ENCODE measurements at places on chromosomes 7 and 10.

DNA sequence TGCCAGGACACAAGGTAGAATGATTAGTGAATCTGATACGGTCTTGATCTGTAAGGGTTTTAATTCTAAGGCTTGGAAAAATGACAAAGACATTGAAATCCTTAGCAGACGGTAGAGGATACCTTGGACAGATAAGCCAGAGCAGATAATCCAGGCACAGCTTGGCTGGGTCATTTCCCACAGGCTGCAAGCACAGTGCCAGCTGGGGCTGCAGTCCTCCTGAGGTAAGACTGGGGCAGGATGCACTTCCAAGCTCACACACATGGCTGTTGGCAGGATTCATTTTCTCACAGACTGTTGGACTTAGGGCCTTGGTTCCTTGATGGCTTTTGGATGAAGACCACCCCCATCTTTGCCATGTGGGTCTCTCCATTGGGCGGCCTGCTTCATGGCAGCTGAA lies 63.2 kb upstream of the BMPER start:
- no peak for DNase-seq

- no peak for DNase-seq
These were observed 130.1 kb downstream of the COBL start for GRCh38 chr7:51186531-51186930.

- DNase-seq, result no peak
These were observed 4.6 kb upstream of the NOM1 start for GRCh38 chr7:156944876-156945275.

DNA sequence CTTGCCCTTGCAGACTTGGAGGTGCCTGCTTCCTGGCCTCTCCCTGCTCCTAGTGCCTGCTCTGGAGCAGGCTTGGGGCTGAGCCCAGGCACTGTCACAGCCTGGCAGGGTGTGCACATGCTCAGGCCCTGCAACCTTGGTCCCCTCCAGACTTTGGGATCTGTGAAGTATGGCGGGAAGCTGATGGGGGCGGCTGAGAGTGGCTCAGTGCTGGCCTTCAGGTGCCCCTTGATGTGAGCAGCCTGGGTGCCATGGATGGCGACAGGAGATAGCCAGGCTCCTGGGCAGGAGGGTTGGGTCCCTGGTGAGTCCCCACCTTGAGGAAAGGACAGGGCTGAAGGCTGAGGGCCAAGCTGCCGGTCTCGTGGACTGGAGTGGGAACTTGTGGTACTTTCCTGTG lies 700.4 kb upstream of the KCND2 start:
- no peak for DNase-seq

DNA sequence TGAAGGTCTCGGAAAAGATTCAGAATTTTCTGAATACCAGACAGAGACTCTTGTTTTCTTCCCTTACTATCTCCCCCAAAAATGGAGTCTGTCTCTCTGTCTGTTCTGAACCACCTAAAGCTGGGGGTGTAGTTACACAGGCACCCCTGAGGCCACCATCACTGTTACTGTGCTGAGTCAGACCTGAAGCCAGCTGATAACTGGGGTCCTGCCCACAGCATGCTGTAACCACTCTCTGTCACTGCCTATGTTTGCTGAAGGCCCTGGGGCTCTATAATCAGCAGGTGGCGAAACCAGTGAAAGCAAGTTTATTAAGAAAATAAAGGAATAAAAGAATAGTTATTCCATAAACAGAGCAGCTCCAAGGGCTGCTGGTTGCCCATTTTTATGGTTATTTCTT lies 575.2 kb upstream of the POT1 start:
- DNase-seq, result no peak

DNA sequence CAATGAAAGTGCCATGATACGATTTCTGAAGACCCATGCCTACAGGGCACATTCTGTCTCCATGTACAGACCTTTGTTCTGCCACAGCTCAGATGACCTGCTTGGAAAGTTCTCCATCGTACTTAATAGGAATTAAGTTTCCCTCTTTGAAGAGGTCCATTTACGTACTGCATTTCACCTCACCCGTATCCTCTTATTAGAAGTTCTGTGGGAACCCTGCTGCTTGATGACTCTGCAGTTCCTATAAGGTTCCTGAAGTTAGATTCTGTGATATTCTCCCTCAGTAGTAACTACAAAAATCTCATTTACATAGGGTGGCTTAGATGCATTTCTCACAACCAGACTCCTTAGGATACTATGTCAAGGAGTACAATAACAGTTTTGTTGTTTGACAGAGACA lies 50.9 kb downstream of the MINDY3 start:
- no peak for DNase-seq

DNA sequence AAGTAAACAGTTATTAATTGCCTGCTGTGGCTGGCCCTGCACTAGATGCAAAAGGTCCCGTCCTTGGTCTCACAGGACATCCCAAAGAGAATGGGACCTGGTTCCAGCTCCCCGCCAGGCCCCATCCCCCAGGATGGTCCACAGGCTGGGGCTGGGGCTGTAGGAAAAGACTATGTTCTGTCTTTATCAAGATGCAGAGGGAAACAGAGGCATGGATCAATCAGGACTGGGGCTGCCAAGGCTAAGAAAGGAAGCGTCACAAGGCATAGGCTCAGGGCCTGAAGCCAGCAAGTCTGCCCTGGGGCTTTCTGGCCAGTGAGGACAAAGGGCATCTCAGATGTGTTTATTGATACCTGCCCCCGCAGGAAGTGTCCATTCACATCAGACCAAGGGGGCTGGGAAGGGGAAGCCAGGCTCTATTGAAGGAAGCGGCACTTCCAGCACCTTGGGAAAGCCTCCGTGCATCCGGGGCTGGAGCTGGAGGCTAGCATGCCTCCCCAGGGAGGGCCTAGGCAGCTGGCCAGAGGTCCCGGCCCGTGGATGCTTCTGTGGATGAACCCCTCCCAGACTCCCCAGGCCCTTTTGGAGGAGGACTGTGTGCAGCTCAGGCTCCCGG lies 5.8 kb downstream of the VSIR start:
- peak; percentile 81 for DNase-seq

DNA sequence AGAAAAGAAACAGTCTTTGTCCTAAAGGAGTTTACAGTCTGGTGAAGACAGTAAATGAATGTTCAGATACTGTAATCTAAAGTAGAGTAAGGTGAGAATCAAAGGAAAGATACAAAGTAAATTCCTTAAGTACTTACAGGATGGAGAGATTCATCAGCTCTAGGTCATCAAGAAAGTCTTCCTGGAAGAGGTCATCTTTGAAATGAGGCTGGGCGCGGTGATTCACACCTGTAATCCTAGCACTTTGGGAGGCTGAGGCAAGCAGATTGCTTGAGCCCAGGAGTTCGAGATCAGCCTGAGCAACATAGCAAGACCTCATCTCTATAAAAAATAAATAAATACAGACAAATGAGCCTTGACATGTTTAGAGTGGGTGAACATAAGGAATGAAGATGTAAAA lies 18.3 kb downstream of the FHIP2A start:
- DNase-seq, result no peak

DNA sequence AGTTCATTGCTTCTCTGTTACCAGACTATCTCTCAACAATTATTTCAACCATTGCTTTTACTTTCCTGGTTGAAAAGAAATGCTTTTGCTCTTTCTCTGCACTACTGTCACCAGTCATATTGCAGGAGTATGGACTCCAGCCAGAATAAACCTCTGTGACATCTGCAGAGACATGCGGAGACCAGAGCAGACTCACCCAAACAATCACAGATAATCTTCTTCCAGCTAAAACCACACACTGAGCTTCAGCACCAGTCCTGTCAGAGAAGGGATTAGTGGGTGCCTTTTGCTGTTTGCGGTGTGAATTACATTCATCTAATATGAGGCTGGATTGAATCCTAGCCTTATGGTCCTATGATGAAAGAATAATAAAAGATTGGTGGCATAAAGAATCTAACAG lies 258.6 kb downstream of the CNTNAP2 start:
- no peak for DNase-seq

DNA sequence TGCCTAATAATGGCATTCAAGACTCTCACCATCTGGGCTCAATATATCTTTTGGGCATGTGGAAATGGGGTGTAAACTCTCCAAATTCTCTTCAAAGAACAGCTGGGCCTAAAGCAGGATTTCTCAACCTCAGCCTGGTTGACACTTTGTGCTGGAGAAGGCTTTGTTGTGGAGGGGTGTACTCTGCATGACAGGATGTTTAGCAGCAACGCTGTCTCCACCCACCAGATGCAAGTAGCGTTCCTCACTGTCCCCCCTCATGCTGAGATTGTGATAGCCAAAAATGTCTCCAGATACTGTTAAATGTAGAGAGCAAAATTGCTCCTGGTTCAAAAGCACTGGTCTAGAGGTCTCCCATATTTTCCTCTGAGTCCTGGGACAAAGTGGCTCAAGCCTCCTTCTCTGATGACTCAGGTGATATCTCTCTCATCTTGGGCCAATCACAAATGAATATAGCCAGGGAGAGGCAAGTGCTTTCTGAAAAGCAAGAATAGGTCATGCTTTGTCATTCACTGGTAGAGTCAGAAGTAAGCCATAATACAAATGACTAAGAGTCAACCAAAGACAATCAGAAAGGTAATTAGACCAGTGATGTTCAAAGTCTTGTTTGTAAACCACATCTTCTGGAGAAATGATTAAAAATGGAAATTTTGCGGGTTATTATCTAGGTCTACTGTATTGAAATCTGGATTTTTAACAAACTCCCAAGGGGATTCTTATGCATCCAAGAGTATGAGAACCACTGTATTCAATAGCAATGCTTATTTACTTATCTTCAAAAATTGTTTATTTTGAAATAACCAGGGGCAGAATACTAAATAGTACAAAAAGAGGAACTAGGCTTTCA lies 330.8 kb downstream of the PTEN start:
- DNase-seq, result peak; percentile 28
